ENCODE measurements at places on chromosomes 1 and 21. TPM values are rescaled to one million over a fixed set of nuclear protein-coding genes. Genes with fewer than 3 reads are reported as not detected.
A peak's percentile ranks its signal among the peaks of the same experiment; 100 is the strongest.

GRCh38 chr1:20964540-20965484, 177.7 kb upstream of the HP1BP3 start:
- peak; percentile 6 for DNase-seq

DNA sequence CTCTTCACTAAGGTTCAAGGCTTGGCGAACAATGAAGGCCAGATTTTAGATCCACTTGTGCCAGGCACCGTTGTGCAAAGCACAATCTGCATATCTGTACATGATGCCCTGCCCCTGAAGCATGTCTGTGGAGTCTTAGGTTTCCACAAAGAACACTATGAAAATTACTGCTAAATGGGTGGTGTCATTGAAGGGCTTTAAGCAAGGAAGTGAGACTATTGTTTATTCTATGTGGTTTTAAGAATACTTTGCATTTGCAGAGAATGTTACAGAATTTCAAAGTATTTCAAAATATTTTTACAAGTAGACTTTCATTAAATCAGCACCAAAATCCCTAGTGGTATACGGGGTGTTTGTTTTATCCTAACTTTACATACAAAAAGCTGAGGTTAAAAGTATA, 8.8 kb downstream of the TSEN15 start:
- DNase-seq = no peak

- DNase-seq = no peak
These were observed 16.7 kb downstream of the SPATA21 start for GRCh38 chr1:16420424-16421118.

GRCh38 chr1:190479516-190479915, 1.9 kb upstream of the BRINP3 start:
- DNase-seq = no peak

- no peak for DNase-seq
These were observed 15.2 kb upstream of the MYSM1 start for GRCh38 chr1:58715108-58715507.

DNA sequence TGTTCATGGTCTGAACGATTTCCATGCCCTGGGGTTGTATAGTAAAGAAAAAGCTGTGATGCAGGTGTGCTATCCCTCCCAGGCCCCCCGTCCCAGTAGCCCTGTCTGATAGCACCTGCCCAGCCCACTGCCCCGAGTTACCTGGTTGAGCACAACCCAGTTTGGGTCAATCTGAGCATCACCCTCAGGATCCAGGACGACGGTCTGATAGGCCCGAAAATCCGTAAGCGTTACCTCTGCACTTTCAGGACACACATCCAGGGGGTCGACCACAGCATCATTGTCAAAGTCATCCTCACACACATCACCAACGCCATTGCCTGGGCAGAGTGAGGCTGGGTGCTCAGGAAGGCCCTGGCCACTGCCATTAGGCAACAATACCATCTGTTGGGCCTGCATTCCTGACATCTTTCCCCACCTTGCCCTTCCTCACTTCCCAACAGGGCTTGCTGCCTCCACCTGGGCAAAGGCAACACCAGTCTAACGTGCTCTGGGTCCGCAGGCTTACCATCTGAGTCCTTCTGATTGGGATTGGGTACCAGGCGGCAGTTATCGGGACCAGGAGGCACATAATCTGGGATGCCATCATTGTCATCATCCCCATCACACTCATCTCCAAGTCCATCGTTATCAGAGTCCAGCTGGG, 9.7 kb downstream of the THBS3 start:
- no peak for DNase-seq

DNA sequence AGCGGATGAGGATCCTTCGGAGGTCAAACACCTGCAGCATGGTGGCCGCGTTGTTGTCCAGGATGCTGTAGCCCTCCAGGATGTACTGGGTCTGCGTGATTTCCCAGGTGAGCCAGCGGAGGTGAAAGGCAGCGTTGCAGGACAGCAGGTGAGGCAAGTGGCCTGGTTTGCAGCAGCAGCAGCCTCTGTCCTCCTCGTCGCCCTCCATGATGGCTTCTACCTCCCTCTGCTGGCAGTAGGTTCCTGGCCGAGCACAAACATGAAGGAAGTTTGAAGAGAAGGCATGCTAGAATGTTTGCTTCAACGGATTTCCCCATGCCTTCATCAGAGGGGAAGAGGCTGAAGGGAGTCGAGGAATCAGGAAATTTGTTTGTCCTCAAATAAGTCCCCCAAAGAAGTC, 74.7 kb downstream of the NTPCR start:
- DNase-seq = no peak

GRCh38 chr1:42523171-42523570, 60.1 kb downstream of the CCDC30 start:
- no peak for DNase-seq

- DNase-seq = no peak
These were observed 170.5 kb downstream of the TTLL7 start for GRCh38 chr1:83828456-83828855.

DNA sequence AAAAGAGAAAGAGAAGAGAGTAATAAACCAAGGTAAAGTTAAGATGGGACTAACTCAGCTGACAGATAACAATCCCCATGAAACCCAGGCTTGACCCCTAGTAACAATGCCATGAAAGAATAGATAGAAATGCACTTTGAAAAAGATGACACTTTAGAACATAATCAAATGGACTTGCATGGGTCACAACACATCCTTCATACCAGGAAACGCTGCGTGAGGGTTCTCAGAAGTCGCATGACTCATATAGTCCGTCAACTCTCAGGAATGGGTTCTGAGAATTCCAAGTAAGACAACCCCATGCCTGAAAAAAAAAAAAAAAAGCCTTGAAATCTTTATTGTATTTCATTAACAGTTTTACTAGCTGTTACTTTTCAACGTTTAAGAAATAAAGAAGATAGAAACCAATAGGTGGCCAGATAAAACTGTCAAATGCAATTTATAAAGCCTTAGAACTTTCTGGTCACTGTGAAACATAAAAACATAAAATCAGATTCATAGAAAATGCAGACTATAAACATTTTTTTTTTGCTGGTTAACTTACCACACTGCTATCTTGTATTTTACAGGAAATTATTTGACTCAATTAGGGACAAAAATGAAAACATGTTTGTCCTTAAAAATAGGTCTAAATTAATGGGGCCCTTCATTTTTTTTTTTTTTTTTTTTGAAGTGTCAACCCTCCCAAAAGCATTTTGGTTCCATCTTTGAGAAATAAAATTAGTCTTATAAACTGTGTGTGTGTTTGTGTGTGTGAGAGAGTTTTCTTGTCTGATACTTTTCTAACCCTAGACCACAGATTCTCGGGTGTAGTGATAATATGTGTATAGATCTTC, 202.1 kb downstream of the NCAM2 start:
- DNase-seq = no peak

DNA sequence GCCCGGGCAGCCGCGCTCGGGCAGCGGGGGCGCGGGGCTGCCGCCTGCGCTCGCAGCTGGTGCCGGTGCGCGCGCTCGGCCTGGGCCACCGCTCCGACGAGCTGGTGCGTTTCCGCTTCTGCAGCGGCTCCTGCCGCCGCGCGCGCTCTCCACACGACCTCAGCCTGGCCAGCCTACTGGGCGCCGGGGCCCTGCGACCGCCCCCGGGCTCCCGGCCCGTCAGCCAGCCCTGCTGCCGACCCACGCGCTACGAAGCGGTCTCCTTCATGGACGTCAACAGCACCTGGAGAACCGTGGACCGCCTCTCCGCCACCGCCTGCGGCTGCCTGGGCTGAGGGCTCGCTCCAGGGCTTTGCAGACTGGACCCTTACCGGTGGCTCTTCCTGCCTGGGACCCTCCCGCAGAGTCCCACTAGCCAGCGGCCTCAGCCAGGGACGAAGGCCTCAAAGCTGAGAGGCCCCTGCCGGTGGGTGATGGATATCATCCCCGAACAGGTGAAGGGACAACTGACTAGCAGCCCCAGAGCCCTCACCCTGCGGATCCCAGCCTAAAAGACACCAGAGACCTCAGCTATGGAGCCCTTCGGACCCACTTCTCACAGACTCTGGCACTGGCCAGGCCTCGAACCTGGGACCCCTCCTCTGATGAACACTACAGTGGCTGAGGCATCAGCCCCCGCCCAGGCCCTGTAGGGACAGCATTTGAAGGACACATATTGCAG, 3.0 kb downstream of the ARTN start:
- DNase-seq = no peak

DNA sequence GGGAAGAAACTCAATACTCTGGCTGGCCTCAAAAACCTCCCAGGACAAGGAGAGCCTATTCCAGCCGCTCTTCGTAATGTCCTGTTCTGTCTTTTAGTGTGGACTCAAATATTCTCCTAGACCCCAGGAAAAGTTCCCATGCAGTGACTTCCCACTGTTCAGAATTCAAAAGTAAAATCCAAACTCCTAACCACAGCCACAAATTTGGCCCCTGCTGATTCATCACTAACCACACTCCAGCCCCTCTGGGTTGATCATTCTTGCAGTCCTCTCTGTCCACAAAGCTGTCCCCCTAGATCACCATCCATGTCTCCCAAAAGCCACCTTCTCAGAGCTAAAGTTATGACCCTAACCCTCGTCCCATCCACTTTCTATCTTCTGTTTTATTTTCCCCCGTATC, 5.1 kb downstream of the CTNNBIP1 start:
- DNase-seq = no peak

- no peak for DNase-seq
These were observed 12.7 kb upstream of the PDPN start for GRCh38 chr1:13570924-13571323.

GRCh38 chr1:13751458-13751871, 51.5 kb downstream of the PRDM2 start:
- no peak for DNase-seq

- DNase-seq = no peak
These were observed 247.9 kb downstream of the ADGRL2 start for GRCh38 chr1:82048596-82048995.

DNA sequence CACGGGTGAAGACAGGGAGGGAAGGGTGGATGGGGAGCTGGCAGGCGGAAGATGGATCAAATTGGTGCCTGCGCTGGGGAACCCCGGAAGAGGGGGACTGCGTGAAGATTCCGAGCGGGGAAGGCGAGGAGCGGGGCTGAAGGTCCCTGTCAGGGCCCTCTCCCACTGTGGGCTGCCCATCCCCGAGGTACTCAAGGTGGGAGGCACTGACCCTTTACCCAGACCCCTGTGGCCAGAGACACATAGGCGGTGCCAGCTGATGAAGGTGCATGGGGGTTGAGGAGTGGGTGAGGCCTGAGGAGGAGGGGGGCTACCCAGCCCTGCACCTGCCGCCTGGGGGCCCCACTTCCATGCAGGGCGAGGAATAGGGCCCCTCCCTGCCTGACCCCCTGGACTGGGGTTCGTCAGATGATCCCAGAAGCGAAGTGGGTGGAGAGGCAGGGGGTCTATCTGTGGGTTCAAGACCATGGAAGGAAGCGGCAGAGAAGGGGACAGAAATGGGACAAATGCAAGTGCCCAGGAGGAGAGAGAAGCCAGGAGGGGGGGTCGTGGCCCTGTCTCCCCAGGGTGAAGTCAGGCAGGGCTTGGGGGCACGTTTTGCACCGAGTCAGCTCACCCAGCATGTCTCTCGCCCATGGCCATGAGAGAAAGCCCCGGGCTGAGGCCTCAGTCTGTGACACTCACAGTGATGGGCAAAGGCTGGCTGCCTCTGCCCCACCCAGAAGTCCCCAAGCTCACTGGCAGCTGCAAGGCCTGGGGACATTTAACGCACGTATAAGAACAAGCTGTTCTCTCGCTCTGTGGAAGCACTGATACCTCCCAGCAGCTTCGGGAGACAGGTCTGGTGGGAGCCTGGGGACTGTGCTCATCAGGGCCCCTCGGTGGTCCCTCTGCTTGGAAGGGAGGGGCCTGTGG, 7.0 kb upstream of the MMEL1 start:
- no peak for DNase-seq

DNA sequence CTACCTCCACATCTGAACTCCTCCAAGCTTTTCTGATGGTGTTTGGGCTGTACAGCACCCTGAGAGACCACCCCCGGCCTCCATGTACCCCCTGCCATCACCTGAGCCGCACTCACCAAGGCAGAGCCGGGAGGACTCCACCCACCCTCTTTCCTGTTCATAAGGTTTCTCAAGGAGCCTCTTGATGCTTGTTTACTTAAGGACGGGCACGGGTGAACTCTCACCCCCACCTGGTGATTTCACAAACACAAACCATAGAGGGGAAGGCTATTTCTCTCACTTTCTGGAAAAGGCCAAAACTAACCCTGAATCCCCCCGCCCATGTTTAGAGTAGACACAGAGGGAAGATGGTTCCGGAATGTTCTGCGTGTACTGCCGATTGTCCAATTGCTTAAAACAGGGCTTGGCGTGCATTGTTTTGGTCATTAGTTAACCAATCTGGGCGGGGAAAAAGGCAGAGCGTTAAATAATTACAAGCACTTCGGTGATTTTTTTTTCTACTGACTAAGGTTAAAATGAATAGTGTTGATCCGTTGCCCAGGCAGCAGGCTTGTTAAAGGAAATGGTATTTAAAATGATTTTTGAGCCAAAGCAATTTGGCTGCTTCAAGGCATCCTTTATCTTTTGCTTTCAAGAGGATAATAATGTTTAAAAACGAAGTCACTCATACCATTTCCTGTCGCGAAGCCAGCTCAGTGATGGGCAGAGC, 279.8 kb upstream of the VAMP3 start:
- peak; percentile 69 for DNase-seq

DNA sequence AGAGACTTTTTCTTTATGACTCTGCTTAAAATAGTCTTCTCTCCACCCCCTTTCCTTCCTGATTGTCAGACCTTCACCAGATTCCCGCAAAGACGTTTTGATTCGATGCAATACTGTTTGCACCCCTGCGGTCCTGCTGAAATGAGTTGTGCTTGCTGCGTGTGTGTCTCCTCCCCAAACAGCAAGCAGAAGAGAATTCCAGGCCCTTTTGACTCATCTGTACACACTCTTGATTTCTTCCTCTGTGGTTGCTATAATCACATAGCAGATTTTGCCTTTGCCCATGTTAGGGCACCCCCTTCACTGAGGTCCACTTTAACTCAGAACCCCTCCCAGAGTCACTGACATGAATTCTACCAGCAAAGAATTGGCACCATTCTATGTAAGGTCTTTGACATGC, 136.5 kb downstream of the ZZZ3 start:
- DNase-seq = no peak

DNA sequence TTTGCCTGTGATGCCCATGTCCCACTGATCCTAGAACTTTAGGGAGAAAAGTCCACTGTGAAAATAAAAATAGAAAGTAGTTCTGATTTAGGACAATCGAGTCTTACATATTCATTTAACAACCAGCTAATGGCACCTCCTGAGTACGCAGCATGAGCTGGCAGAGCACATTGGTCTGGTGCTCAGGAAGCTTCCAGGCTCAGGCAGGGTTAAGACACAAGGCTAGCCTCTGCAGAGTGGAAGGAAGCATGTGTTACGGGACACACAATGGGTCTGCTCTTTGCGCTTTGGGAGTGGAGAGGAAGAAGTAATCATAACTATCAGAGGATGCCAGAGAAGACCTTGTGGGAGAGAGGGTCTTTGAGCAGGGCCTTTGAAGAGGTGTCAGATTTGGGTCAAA, 4.2 kb upstream of the KLHDC8A start:
- no peak for DNase-seq

The TRNP1 gene
- 7.1 TPM for total RNA-seq

The GRHL3 gene
- 15.1 TPM for total RNA-seq

The RCC2 gene
- total RNA-seq = 36.9 TPM

The SYT6 gene
- 0.37 TPM for total RNA-seq

The GNG12 gene
- 264 TPM for total RNA-seq

The G0S2 gene
- 17.0 TPM for total RNA-seq

The ICOSLG gene
- total RNA-seq = 2.7 TPM

The CAMK1G gene
- 0.95 TPM for total RNA-seq

The TPRG1L gene
- total RNA-seq = 22.9 TPM

The NR1I3 gene
- total RNA-seq = not detected

All from urinary bladder (tissue), 4 donors.